ENCODE measurements at places on chromosomes 11 and 22. TPM values are rescaled to one million over a fixed set of nuclear protein-coding genes. Genes with fewer than 3 reads are reported as not detected.

MS4A6A gene
- 68.9 TPM for total RNA-seq

CALCA gene
- total RNA-seq: not detected

SOX10 gene
- total RNA-seq: 0.16 TPM

SNX32 gene
- total RNA-seq: 0.48 TPM

SAA4 gene
- not detected for total RNA-seq

C1QTNF4 gene
- total RNA-seq: 4.4 TPM

DBX1 gene
- total RNA-seq: not detected

UBQLNL gene
- total RNA-seq: 1.3 TPM

GUCY1A2 gene
- total RNA-seq: 3.2 TPM

CYB5R3 gene
- total RNA-seq: 248 TPM

CRYBB2 gene
- not detected for total RNA-seq

GLYATL2 gene
- total RNA-seq: 38.3 TPM

C11orf97 gene
- not detected for total RNA-seq

NDUFA6 gene
- 37.3 TPM for total RNA-seq

THY1 gene
- 26.3 TPM for total RNA-seq

BRD1 gene
- total RNA-seq: 33.4 TPM

PLA2G3 gene
- total RNA-seq: not detected

PRAME gene
- not detected for total RNA-seq

TPH1 gene
- 2.6 TPM for total RNA-seq

Data from breast epithelium (tissue), 4 donors.